ENCODE measurements at places on chromosomes 7 and 10.

- peak; percentile 74 for DNase-seq
Measured at GRCh38 chr7:112550468-112551060, 69.8 kb downstream of the LSMEM1 start.

GRCh38 chr7:23918286-23918685 is 208.3 kb downstream of the STK31 start:
- DNase-seq: no peak

DNA sequence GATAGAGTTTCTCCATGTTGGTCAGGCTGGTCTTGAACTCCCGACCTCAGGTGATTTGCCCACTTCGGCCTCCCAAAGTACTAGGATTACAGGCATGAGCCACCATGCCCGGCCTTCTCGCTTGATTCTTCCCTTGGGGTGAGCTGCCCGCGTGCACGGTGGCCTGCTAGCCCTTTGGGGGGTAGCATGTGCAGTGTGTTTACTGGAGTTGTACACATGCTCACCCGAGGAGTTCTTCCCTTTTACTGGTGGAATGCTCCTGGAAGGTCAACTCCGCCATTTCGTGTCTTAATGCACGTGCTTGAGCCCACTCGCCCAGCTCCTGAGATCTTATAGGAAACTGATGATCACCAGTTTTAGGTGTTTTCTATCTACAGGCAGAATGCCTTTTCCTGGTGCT is 17.0 kb upstream of the ADAMTS14 start:
- no peak for DNase-seq

DNA sequence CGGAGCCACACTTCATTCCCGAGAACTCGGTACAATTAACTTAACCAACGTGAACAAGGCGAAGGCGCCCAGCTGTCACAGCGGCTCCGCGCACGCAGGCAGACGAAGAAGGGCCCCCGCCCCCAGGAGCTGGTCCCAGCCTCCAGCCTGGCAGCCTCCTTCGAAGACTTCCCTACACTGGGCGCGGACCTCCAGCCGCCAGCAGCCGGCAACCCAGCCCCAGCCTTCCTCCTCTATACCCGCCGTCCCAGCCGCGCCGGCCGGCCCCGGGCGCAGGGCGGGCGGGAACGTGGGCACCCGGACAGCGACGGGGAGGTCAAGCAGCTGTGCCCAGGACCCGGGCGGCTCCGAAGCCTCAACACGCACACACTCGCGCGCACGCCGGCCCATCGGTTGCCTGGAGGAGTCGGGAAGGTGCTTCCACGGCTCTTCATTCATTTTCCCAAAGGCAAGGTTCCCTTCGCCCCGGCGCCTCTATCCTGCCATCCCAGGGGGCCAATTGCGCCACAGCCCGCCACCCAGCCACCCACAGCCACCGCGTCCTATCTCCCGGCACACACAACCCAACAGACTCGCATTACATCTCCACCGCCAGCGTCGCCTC is 1.6 kb downstream of the CHST15 start:
- DNase-seq: no peak

- DNase-seq: peak; percentile 48
Measured at GRCh38 chr10:57338823-57339558, 928.7 kb downstream of the IPMK start.

DNA sequence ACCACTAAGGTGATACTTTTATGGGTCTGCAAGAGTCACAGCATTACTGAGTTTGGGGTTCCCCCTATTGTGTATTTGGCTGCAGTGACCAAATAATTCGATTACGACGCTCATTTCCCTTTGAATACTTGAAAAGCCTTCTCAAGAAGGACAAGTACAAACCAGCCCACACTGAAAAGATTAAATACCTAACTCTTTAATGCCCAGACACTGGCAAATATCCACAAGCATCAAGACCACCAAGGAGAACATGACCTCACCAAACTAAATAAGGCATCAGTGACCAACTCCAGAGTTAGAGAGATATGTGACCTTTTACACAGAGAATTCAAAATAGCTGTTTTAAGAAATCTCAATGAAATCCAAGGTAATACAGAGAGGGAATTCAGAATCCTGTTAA is 31.8 kb upstream of the SFTPD start:
- no peak for DNase-seq

DNA sequence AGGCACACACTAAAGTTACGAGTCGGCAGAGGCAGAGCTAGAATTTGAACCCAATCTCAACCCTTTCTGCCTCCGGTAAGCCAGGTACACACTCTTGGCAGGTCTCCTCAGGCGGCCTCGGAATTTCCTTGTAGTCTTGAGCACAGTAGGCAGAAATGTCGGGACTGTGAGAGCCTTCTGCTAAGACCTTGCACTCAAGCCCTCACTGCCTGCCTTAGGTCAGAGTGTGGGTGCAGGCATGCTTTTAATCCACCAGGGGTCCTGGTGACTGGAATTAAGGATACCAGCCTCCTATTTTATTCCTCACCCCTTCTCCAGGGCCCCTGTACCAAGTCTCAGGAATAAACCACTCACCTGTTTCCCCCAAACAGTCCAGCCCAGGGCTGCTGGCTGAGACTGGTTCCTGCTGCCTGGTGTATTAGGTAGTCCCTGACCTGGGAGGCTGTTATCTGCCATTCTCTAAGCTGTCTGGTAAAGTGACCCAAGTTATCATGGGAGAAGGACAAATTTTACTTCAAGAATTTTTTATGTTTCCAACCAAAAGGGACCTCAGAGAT is 855 bp downstream of the ATP6V1F start:
- peak; percentile 76 for DNase-seq

GRCh38 chr10:45532480-45532879 is 140.1 kb downstream of the ZFAND4 start:
- no peak for DNase-seq

DNA sequence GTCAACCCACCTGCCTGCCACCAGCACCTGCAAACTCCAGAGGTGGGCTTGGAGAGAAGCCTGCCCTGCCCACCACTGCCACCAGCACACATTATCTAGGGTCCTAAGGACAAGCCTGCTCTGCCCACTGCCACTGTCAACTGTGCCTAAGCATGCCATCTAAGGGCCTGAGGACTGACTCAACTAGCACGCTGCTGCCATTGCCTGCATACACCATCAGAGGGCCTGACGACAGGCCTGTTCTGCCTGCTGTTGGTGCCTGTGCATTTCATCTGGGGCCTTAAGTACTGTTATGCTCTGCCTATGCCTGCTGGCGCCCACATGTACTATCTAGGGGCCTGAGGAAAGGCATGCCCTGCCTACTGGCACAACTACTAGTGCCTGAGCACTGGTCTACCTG is 27.0 kb upstream of the LRRD1 start:
- no peak for DNase-seq
